CD8-positive, alpha-beta memory T cell (primary cell): ENCODE measurements at places on chromosomes 6 and 20.
A peak's percentile ranks its signal among the peaks of the same experiment; 100 is the strongest.

DNA sequence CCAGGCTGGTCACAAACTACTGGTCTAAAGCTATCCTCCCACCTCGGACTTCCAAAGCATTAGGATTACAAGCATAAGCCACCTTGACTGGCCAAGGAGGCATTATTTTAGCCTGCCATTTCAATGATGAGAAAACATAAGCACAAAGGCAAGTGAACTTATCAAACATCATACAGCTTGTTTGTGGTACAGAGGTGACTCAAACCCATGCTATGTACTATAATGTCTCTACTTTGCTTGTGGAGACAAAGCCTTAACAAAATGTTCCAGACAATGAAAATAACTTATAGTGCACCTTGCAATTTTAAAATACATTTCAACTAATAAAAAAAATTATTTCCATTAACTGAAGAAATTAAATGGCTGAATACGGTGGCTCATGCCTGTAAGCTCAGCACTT, 26.2 kb downstream of the HDAC2 start:
- no peak for DNase-seq

- peak; percentile 60 for DNase-seq
Observed at GRCh38 chr6:135183002-135183531, 2.0 kb downstream of the MYB start.

DNA sequence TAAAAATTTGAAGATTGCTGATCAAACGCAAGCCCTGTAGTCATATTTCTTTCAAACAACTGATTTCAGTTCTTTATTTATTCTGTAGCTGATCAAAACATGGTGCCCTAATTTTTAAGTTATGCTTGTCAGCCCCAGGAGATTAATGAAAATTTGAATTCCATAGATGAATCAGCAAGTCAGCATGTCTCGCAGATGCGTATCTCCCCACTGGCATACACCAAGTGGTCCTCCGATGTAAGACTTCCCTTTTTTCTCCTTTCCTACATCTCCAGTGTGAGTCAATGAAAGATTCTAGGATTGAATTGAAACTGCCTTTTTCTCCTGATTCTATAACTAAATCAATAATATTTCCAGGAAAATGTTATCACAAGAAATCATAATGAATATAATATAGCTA, 539.6 kb upstream of the NOX3 start:
- no peak for DNase-seq

- no peak for DNase-seq
Observed at GRCh38 chr20:33181482-33182093, 13.6 kb downstream of the BPIFA2 start.

- DNase-seq = no peak
Observed at GRCh38 chr6:31663961-31664789, 622 bp downstream of the GPANK1 start.

- no peak for DNase-seq
Observed at GRCh38 chr20:54474046-54474445, 1.3 kb upstream of the DOK5 start.

GRCh38 chr6:128117916-128118315, 217.1 kb upstream of the THEMIS start:
- no peak for DNase-seq

- no peak for DNase-seq
Observed at GRCh38 chr6:48032151-48032550, 78.8 kb downstream of the PTCHD4 start.

GRCh38 chr20:57491373-57491772, 33.6 kb downstream of the CTCFL start:
- DNase-seq = no peak

DNA sequence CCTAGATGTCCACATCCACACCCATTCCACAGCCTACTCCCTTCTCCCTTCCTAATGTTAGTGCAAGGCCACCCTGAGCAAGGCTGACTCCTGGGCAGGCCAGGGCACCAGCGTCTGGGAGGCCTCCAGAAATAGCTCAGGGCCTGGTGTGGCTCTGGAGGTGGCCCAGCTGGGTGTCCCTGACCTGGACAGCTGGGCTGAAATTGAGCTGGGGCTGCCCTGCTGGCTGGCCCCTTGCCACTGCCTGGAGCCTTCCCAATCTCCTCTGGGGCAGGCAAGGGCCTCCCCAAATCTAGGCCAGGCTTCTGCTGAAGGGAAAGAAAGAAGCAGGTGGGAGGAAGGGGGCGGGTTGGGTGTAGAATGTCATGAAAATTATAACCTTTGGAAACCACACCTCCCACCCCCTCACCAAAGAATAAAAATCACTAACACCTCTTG, 2.1 kb downstream of the FAM110A start:
- no peak for DNase-seq

GRCh38 chr6:160394654-160395035, 46.5 kb downstream of the SLC22A3 start:
- no peak for DNase-seq

DNA sequence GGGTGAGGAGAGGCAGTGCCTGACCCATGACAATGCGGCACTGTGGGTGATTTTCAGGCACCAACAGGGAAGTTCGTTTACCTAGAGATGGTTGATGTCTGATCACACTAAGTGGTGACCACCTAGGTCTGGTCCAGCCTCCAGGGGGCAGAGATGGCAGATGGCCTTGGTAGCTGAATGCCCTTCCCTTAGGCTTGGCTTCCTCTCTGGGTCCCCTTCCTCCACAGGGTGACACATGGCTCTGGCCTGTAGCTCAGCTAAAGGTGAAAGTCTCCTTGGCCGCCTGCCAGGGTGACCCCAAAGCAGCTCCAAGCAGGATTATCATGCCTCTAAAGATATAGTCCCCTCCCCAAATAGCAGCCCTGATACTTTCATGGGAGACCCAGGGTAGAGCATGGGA, 6.4 kb downstream of the GDAP1L1 start:
- no peak for DNase-seq

DNA sequence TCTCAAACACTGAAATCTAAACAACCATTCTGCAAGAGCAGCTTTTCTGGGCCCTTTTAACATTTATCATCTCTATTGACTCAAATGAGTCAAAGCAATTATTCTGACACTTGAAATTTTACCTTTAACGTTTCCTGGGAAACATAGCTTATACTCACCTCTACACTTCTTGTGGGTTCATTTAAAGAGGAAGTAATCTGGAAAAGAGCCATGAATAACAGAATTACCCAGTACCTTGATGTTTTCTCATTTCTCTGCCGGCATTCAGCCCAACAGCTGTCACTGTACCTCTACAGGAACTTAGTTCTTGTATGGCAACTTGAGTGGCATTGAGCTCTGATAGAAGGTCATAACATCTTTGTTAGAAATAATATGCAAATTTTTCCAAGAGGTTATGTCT, 272.2 kb downstream of the KCNQ5 start:
- DNase-seq = no peak

GRCh38 chr6:109002051-109002697, 92.5 kb downstream of the SESN1 start:
- no peak for DNase-seq

DNA sequence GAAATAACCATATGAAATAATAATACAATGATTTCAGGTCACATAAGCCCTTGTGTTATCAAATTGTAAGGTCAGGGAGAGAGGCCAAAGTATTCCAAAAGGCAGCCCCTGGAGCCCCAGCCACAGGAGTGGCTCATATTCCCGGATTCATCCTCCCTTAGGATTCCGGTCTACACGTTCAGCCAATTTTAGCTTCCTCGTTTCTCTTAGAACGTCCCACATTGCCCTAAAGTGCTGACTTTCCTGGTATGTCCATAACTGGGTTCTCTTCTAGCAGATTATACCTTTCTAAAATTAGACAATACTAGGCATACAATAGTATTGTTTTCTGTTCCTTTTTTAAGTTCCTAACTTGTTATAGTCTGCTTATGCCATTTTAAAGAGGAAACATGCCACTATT, 192.7 kb upstream of the NOX3 start:
- DNase-seq = no peak

GRCh38 chr6:156662025-156662445, 115.1 kb upstream of the ARID1B start:
- no peak for DNase-seq

DNA sequence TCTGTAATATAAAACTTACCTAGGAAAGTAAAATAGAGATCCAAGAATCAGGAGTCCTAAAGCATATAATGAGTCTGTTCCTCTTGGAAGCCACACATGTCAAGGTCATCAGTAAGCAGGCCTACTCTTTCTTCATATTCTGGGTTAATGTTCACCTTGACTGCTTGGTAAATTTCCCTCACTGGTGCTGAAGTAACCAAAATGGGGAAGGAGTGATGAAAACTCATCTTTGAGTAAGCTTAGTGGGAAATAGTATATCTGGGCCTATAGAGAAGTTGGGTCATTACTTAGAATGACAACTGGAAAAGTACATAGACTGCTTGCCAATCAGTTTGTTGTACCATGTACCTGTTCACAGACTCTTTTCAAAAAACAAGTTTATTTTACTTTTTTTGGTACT, 6.6 kb downstream of the TSPYL4 start:
- no peak for DNase-seq

GRCh38 chr20:62557462-62557861, 81.7 kb upstream of the GATA5 start:
- DNase-seq = no peak

GRCh38 chr6:111456208-111456607, 26.8 kb downstream of the REV3L start:
- DNase-seq = no peak

DNA sequence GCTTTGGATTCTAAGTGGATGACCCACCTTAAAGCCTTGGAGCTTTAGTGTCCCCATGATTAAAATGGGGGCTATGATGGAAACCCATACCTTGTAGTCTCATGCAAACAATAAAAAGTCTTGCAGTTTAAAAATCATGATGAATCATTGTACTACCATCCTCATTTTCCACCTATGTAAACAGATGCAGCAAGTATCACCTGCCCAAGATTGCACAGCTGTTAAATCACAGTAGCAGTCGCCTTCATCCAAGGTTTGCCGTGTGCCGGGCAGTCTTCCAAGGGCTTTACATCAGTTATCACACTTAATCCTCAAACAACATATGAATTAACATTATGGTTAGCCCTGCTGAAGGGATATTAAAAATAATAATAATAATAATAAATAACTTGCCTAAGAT, 210.3 kb downstream of the FOXA2 start:
- DNase-seq = no peak

DNA sequence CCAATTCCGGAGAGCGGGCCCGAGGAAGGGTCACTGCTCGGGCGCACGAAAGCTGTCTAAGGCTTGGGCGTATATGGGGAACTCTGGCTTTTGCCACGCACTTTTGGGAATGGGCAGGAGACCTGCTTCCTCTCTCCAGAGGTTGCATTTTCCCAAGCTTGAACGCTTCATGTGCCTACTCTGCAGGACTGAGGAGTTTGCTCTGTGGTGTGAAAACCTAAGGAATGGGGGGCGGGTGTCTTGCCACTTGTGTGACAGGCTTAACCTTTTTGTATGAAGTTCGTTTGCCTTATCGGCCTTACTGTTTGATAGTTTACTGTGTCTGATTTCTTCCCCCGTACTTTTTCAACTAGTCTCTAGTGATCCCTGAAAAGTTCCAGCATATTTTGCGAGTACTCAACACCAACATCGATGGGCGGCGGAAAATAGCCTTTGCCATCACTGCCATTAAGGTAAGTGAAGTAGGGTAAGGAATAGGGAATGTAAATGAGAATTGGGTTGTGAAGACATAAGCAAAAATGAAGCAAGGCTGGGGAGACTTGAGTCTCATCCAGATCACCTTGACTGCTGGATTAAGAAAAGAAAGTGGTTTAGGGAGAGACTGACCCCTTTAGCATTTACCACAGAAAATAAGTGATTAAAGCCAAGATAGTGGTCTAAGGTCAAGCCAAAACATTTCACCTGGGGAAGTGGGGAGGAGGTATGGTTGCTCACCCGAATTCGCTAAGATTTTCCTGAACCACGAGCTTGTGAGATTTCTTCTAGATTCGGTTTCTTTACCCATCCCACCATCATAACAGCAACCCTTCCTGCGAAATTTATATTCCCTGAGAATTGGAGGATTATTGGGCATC, 627 bp downstream of the RPS18 start:
- no peak for DNase-seq

GRCh38 chr6:131107151-131107550, 28.1 kb upstream of the AKAP7 start:
- DNase-seq = no peak

DNA sequence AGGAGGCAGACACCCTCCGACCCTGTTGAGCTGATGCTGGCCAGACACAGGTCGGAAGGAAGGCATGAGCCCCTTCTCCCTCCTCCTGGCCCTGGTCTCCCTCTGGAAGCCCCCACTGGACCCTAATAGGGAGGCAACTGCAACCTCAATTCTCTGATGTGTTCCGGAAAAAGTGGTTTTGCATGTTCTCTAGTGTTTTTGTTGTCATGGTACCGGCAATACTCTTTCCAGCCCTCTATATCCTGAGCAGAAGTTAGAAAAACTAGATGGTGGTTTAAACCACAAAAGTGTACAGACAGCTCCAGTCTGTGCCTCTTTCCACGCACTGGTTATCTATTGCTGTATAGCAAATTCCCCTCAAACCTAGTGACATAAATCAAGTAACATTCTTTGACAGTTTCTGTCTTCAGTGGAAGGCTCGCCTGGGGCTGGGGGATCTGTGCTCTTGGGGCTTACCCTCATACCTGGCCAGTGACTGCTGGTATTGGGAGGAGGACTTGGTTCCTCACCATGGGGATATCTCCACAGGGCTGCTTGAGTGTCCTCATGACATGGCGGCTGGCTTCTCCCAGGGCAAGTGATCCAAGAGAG, 37.0 kb downstream of the SYTL3 start:
- DNase-seq = peak; percentile 87

- no peak for DNase-seq
Observed at GRCh38 chr20:12502443-12502842, 506.3 kb upstream of the SPTLC3 start.

DNA sequence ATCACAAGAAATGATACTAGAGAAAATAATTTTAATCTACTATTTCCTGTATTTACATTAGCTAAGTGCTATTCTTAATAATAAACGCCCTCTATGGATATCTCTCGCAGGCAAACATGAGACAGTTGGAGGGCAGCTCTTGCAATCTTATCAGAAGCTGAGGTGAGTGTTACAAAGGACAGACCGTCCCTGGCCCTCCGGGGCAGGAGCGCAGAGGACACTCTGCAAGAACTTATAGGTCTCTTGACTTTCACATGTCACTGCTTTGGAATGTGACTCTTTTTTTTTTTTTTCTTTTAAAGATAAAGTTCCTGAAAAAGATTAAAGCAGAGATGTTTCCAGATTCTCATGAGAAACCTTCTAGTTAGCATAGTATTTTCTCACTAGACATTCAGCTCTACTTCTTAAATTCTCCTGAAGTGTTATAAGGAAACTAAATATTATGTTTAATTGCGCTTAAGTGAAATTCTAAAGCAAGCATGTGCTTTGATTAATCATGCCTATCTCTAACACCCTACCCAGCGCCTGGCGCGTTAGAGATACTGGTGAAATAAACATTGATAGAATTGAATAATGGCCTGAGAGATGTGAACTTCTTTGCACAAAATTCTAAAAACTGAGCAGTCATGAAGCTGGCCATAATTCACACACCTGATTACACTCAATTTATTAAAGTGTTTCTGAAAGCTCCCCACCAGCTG, 57.4 kb downstream of the SYTL3 start:
- DNase-seq = no peak

DNA sequence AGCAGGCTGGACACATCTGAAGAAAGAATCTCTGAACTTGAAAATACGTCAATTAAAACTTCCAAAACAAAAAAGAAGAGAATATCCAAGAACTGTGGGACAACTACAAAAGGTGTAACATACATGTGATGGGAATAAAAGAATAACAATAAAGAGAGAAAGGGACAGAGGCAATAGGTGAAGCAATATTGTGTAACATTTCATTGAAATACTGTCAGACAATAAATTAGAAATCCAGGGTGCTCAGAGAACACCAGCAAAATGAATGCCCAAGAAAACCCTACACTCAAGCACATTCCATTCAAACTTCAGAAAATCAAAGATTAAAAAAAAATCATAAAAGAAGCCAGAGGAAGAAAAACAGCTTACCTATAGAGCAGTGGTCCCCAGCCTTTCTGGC, 33.6 kb upstream of the ASF1A start:
- DNase-seq = no peak
